ENCODE measurements at places on chromosomes 7 and 10.

DNA sequence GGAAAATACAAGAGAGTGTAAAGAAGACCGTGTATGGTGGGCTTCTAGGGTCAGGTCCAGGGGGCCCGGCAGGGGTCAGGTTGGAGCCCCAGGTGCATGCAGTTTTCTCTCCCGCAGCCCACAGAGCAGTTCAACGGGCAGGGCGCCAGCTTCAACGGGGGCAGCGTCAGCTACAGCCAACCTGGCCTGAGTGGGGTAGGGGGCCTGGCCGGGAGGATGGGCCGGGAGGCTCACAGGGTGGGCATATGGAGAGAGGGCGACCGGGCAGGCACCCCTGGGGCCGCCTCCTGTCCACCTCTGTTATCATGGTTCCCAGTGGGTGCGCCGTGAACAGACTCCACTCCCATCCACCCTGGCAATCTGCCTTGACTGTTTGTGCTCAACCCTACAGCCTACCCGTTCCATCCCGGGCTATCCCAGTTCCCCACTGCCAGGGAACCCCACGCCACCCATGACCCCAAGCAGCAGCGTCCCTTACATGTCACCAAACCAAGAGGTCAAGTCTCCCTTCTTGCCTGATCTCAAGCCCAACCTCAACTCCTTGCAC, 11.5 kb downstream of the ZMIZ2 start:
- no peak for DNase-seq

- no peak for DNase-seq
These were observed 31.9 kb upstream of the AGBL3 start for GRCh38 chr7:134954197-134955082.

DNA sequence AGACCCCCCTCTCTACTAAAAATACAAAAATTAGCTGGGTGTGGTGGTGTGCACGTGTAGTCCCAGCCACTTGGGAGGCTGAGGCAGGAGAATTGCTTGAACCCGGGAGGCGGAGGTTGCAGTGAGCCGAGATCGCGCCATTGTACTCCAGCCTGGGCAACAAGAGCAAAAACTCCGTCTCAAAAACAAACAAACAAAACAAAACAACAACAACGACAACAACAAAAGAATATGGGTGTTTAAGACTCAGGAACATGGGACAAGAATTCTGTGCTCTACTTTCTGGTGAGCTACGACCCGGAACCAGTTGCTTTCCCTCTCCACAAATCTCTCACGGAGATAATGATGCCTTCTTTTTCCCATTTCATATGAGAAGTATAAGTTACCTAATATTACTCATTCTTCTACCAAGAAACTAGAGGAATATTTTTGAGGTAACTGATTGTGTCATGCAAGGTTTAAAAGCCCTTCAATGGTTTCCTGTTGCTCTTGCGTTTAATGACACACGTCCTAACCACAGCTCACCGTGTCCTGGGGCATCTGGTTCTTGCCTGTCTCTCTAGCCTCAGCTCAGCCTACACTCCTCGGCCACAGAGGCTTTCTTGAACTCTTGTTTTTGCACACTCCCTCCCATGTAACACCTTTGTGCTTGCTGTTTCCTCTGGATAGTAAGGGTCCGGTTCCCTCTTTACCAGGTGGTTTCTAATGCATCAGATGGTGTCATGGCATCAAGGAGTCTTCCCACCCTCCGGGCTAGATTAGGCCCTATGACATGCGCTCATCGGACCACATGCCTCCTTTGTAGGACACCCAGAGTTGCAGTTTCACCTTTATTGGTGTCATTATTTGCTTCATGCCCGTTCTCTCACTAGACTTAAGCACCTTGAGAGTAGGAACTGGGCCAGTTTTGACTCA, 67.5 kb downstream of the PFKFB3 start:
- no peak for DNase-seq

GRCh38 chr7:106357675-106358074, 72.9 kb upstream of the NAMPT start:
- DNase-seq = no peak

GRCh38 chr7:110522761-110523200, 568.1 kb upstream of the LRRN3 start:
- DNase-seq = no peak

DNA sequence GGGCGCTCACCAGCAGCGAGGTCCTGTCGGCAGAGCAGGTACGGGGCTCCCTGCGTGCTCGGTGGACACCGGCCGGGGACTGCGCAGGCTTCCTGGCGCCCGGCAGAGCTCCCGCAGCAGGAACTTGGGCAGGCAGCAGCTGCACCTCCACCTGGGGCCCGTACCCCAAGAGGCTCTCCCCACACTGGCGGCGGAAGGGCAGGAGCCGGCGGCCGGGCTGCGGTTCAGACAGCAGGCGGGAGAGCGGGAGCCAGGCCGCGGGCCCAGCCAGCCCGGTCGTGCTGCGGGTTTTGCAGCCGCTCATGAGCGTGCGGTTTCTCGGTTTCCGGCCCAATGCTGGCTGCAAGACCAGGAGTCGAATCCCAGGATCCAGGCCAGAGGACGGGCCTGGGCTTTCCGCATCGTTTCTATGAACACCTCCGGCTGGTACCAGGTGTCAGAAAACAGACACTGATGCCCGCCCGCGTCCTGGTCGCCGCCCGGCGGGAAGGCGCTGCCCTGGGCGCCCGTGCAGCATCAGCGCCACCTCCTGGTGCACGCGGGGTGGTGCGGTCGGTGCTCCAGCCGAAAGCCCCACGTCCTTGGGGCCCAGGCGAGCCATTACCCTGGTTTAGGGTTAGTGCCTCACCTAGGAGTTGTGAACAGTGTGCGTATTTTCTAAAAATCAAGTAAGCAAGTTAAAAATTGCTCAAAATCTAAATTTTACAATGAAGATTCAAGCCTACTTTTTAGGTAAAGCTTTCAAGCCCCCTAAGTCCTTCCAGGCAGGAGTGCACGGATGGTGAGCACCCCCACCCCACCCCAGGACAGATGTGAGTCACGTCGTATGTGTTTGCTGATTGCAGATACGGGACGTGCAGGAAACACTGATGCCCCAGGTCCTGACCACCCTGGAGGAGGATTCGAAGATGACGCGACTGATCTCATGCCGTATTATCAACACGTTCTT, 47.4 kb upstream of the PRKAR1B start:
- DNase-seq = no peak

- DNase-seq = no peak
These were observed at the start of gene RAPGEF5 for GRCh38 chr7:22356701-22357310. RAPGEF5 (minus strand) TSS chr7:22357154; CDS start chr7:22357060, 94 bp downstream.

DNA sequence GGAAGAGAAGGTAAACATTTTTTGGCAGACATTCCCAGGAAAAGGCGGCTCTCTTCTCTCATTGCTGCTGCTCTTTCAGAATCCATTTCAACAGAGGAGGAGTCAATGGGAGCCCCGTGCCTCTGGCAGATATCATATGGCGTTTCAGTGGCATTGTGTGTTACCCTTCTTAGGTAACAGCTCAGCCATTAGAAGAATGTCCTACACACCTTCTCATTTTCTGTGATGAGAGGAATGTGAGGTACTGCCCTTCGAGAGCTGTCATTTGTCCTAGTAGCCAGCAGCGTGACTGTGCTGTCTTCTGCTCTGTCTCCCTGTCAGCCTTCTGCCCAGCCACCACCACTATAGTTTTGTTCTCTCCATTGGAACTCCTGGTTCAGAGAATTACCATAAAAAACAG, 102.4 kb downstream of the EGFR start:
- no peak for DNase-seq

Measured in LNCaP clone FGC (cell line).